NCI-H82 (cell line): ENCODE measurements at places on chromosomes 12 and 14.

DNA sequence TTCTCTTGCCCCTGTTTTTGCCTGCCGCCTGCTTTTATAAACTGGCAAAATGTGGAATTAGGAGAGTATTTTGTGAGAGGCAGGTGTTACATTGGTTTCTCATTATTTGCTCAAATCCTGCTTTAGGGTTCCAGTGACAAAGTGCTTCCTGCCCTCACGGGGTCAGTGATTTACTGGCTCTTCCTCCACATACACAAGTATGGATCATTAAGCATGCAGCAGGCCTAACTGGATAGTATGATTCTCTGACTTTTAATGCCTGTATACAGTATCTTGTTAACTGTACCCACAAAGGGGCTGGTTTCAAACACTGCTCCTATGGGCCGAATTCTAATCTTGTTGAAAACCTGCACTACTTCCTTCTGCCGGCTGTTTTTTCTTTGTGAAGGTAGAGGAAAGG is 63.2 kb downstream of the PTCSC3 start:
- no peak for DNase-seq

DNA sequence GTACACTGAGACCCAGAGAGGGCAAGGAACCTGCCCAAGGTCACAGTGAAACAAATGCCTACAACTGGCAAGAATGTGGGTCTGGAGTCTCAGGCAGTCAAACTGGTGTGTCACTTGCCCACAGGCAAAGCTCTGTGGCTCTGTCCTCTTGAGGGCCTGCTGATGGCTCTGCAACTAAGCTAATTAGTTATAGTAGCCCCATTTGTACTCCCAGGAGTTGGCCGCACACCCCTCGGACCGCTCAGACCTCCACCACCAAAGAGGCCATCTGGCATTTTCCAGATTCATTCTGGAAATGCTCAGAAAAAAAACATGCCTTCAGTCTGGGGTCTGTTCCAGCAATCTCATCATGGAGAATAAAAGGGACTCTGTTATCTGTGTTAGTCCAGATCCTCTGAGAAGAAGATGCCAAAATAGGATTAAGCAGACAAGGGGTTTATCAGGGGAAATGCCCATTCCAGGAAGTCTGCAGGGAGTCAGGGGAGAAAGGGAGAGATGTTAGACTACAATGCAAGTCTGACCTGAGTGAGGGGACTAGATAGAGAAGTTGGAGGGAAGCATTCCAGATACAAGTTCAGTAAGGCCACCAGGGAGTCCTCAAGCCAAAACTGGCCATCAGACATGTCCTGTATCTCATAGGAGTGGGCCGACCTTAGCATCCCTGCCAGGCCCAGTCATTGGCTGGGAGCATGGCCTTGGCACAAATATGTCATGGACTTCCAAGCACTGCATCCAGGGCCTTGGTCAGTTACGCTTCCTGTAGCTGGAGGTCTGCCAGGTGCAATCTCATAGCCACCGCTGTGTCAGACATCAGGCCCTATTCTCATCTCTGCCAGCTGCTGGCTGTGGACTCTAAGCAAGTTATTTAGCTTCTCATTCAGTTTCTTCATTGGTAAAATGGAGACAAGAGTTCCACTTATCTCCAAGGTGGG is 15.4 kb upstream of the OAS1 start:
- no peak for DNase-seq

DNA sequence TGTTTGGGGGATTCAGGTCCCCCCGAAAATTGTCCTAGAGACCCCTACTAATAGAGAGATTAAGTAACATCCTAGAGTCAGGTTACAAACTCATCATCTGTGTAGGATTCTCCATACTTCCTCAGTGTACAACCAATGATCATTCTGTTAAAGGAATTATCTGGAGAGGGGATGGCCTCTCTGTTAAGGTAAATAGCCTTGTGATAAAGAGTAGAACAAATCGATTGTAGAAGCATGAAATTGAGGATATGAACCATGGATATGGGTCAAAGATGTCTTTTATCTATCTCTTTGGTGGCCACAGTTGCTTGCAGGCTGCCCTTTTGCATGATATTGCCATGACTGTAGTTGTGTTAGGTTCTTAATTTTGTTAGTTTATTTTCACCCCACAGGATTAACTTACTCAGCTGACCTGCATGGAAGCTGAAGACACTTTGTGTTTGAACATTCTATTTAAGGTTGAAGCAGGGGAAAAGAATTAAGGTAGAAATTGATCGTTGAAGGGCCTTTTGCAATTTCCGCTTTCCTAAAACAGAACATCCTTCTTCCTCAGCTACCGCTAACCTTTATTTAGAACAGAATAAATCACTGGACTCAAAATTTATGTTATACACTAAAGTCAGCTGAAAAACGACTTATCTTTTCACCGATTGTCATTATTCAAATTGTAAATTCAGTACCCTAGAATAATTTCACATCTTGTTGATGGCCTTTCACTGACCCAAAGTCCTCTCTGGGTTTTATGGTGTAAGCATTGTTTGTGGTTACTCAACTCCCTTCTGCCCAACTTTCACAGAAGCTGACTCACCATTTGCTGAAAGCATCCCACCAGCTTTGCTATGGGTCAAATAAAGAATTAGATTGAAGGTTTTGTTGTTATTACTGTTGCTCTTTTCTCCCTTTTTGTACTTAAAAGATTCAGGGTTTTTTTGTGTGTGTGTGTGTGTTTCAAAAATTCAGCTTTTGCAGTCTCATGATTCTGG is 52.3 kb downstream of the IRAK3 start:
- no peak for DNase-seq

DNA sequence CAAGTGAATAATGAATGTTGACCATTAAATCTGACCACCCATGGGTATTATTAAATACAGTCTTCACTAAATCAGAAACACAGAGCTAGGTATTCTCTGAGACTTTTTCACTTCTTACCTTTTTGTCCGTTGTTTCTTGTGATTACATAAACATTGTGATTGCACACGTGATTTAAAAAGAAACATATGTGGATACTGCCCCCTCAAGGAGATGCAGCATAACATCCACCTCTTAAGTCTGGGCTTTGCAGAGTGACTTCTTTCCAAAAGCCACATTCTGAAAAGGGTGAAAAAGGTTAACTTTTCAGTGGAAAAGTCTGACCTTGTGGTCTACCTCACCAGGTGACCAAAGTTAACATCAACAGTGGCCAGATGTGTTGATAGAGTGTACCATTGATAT is 185.5 kb upstream of the FAR2 start:
- peak; percentile 41 for DNase-seq

- DNase-seq: no peak
Observed at GRCh38 chr12:97474161-97474560, 11.6 kb downstream of the RMST start.

DNA sequence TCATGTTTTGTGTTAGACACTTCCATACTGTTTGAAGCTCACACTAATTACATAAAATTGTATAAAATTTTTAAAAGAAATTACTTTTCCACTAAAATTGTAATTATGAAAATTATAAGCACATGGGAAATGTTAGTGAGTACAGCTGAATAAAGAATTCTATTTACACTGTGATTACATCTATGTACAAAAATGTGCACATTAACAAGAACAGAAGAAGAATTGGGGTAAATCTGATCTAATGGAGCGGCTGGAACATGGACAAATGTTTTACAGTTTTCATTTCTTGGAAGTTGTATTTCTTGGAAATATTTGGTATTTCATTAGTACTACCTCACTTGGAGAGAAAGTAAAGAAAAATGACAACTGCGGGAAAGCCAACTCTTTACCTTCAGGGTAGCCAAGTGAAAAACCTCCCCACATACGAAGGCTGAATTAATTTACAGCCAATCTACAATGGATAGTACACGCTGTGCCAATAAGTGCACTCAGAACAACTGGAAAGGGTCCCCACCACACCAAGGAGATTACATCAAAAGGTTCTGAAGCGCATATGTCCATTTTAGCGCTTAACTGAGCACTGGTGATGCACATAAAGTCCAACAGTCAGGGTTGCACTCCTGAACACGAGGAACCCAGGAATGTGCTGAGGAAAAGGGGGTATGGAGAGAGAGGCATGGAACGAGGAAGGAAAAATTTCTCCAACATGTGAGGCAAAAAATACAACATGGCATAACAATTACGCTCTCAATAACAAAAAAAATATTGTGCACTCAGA is 17.5 kb downstream of the MED13L start:
- DNase-seq: no peak

GRCh38 chr14:57897144-57897748 is 31.4 kb upstream of the SLC35F4 start:
- DNase-seq: peak; percentile 72

DNA sequence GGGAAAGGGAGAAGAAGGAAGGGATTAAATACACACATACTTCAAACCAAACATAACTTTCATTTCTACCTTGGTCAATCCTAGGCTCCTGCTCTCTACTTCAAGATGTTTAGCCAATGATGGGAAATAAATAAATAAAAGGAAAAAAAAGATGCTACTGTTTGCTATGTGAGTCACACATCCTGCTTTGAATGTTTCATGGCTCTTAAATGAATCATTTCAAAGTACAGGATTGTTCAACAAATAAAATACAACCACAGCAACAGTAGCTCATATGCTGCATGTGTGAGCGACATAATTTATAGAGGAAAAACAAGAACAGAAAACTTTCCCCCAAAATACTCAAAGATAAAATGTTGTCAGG is 54.3 kb upstream of the NPFF start:
- no peak for DNase-seq

DNA sequence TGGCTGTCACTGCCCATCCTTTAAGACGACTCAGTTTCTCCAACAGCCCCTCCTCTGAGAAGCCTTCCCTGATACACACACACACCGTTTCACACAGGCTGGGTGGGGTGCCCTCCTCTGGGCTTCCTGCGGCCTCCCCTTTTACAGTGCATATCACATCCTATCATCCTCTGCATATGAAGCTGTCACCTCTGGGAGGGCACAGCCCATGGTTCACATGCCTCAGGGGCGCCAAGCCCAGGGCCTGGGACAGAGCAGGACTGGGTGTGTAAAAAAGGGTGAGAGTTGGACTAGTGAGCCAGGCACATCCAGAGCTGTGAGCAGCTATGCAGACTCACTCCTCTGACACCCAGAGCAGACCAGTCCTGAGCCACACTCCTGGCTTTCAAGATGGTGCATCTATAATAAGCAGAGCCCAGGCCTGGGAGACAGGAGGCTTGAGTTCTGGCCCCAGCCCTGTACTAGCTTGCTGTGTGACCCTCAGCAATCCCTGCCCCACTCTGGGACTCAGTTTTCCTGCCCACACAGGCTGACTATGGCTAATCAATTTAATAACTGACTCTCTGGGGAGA is 62.6 kb downstream of the LGMN start:
- DNase-seq: no peak

- DNase-seq: no peak
Observed at GRCh38 chr12:64082866-64083268, 139.2 kb downstream of the KICS2 start.

DNA sequence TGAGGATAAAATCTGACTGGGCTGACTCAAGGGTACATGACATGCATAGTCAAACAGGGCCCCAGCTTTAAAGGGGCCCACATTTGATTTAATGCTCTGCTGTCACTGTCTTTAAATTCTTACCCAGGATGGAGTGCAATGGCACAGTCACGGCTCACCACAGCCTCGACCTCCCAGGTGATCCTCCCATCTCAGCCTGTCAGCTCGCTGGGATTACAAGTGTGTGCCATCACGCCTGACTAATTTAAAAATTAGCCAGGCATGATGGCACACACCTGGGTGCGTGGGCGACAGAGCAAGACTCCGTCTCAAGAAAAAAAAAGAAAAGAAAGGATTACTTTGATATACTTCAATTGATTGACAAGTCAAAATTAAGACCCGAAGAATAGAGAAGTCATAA is 9.2 kb upstream of the PLBD1 start:
- no peak for DNase-seq

GRCh38 chr14:68325267-68325807 is 467.5 kb downstream of the ZFP36L1 start:
- no peak for DNase-seq

DNA sequence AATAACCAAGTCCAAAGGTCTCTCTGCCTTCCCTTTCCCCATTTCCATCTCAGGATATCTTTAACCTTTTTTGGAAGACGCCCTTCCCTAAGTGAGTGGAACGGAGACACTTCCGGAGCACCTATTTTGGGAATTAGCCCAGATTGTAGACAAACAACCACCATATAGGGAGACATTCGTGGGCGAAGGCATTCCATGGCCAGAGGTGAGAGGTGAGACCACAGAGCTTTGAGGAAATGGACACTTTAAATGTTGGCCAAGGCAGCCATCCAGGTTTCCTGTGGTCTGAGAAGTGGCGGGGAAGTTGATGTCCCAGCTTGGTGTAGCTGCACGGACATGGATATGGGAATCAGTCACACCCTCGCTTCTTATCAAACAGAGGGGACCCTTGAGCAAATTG is 69.4 kb upstream of the BDKRB2 start:
- DNase-seq: no peak

DNA sequence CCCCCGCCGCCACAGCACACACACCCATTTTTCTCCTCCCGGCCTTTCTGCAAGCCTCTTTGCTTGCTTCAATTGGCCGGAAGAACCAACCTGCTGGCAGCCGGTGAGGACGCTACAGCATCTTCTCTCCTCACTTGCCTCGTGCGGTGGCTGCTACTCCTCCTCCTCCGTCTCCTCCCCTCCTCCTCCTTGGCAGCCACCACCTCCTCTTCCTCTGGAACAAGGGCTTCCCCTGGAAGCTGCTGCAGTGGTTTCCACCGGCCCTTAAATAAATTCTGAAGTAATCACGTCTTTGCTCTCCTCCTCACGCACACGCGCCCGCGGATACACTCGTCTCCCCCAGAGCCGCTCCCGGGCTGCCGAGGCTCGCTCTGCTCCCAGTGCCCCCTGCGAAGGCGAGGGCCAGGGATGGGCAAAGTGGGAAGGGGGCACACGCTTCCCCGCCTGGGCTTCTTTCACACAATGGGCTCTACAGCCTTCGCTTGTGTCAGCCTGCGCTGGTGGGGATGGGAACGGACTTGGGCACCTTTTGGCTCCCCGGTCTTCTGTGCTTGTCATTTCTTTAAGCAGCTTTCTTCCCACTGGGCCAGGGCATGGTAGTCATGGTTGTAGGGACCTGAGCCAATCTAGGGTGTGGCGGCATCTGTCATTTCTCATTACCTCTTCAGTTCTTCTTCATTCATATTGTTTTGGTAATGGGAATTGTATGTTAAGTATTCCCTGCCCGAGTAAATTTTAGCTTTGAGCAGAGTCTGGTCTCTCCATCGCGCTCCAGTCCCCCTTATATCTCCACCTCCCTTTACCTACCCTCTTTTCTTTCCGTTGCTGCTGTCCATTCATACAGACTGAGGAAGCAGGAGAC is at the start of gene PPFIA2:
Gene PPFIA2 (minus strand): TSS at position 161 of the 862 bp plus-strand sequence.
- peak; percentile 70 for DNase-seq

DNA sequence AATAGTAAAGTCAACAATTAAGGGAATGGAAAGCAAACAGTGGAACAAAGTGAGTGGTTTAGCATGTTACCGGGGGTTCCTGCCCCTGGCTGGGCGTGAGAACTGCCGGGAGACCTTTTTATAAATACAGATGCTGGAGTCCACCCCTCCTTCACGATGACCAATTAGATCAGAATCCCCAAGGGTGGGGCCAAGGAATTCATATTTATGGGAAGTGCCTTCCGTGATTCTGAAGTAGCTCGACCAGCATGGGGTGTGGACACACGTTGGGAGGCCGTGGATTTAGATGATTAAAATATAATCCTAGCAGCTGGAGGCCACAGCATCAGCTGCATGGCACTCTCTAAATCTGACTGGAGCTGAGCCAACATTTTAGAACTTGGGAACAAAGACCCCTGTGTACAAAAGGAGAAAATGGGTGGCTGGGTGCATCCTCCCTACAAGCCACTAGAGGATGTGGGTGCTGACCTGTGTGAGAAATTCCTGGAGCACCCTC is 87.9 kb downstream of the SRRM4 start:
- DNase-seq: peak; percentile 87
